ENCODE measurements at places on chromosomes 4 and X.

DNA sequence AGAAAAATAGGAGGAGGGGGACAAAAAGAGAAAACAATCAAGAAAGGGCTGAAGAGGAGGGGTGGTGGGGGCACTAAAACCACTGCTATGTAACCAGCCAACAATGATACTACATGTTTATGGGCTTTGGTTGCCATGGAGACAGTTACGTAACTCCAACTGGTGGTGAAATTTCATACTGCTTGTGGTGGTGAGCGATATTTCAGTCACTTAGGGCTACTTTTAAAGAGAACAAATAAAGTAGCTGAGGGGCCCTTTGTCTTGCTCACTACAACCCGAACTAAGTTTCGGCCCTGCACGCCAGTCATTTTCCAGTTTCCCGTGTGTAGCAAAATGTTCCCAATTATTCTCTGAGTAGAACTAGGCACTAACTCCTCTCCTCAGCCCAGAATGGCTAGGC, 275.2 kb upstream of the EDA2R start:
- no peak for DNase-seq

DNA sequence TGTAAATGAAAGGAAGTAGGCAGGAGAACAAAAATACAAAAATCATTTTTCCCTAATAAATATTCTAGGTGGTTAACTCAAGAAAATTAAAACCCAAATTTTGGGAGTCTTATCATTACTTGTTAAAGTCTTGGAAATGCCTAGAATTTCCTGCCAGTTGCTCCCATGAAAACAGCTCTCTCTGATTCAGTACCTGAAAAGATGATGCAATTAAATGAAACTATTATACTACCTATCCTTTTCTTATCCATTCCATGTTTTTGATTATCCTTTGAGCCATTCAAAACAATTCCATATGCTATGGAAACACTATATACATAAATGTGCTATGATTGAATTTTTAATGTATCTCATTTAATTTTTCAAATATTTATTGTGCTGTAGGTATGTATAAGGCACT, 50.5 kb upstream of the AMELX start:
- no peak for DNase-seq

- no peak for DNase-seq
Measured at GRCh38 chr4:48974979-48975640, 11.0 kb upstream of the CWH43 start.

DNA sequence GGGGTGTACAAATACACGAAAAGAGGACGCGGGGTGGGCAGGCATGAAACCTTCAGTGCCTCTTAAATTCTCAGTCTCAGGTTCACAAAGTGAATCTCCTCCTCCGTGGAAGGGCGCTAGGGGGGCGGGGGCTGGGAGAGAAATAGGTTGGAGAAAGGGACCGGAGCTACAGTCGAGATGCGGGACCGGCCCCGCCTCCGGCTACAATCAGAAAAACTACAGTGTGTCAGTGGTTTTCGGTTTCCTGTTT, 3.4 kb downstream of the MAML3 start:
- DNase-seq = no peak

GRCh38 chr4:183591301-183591700, 67.7 kb downstream of the RWDD4 start:
- no peak for DNase-seq

GRCh38 chrX:29662759-29663503, 552.4 kb upstream of the MAGEB2 start:
- no peak for DNase-seq

DNA sequence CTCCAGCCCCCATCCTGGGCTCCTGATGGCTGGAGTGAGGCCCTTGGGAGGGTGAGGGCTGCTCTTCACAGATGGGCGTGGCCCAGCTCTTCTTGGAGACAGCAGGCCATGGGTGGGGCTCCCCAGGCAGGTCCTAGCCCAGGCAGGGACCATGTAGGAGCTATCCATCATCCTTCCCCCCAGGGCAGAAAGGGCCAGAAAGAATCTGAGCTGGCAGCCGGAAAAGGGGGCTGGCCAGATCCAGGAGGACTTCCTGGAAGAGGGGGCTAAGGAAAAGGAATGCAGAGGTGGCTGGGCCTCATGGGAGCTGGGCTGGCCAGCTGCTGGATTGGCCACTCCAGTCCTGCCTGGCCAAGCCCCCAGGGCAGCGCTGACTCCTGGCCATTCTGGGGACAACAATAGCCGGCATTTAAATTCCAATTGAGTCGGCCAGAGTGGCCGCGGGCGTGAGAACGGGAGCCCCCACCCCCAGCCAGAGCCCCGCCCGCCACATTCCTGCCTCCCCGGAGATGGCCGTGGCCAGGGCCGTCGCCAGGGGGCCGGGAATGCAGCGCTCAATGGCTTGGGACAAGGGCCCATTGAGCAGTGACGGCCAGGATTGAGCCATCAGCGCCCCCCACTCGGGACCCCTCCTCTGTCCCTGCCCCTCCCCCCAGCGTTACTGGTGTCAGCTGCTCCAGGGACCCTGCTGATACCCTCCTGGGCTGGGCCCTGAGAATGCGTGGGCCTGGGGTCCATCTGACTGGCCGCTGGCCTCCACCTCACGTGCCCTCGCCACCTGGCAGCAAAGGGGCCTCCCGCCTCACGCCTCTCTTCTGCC, 15.1 kb upstream of the FGFR3 start:
- DNase-seq = no peak

DNA sequence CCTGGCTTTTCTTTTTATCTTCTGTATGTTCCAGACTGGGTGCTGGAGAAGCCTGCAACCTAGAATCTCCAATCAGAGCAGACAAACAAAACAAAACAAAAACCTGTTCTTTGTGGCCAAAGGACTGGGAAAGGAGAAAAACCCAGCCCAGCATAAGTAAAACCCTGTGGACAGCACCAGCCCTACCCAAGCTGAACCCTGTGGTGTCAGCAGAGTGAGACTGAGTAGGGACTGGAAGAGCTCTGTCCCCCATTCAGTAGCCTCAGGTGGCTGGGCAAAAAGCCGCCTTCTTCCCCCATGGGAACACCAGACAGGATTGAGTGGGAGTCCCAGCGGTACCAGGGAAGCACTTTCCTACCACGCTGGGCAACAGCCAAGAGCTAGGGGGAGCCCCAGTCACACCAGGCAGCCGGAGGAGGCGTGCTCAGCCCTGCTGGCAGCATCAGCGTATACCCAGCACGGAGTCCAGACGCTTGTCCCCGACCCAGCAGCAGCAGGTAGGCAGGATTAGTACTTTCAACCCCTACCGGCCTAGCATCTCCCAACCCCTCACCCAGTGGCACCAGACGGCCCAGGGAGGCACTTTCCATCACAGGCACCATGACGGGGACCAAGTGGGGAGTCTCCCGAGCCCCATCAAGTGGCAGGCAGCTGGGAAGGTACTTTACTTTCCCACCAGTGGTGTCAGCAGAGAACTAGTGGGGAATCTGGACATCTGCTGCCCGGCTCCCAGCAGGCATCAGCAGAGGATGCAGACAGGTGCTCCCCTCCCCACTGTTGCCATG, 8.6 kb upstream of the JADE3 start:
- DNase-seq = peak; percentile 88
